ACHN (cell line): ENCODE measurements at places on chromosomes 3 and 15.

GRCh38 chr3:32421991-32422859 is 30.6 kb downstream of the CMTM7 start:
- DNase-seq = peak; percentile 46

DNA sequence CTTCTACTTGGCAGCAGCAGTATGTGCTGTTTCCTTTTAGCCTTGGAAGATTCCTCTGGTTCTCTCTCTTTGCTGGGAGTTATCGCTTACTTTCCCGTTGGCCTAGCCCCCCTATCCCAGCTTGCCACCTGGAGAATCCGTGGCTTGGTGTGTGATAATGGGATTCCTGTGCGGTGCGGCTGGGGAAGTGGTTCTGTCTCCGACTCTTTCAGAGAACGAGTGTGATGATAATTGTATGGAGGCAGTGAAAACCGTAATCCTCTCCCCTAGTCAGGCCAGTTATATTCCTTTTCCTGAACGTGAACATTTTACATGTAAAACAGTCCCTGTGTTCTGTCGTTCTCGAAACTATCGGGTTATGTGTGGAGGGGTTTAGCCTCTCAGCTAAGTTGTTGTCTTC is 300.1 kb upstream of the C2CD4B start:
- no peak for DNase-seq

- DNase-seq = no peak
Measured at GRCh38 chr3:144296808-144297207, 325.2 kb downstream of the DIPK2A start.

- DNase-seq = no peak
Measured at GRCh38 chr3:175857666-175858270, 998.6 kb downstream of the NAALADL2 start.

DNA sequence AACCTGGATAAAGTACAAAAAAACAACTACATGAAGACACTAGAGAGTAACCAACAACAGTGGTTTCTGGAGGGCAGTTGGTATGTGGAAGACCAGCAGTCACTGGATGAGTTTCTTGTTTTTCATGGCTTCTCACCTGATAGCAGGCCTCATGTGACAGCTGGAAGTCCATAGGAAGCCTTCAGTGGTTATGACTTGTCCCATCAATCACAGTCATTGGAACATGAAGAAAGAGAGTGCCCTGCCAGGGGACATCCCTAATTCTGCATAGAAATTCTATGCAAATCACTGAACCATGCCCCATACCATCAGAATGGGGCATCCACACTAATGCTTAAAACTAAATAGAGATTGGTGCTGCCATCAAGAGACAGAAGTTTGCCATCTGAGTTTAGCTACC is 81.6 kb downstream of the AKAP13 start:
- DNase-seq = no peak

GRCh38 chr3:143165211-143165610 is 45.6 kb downstream of the CHST2 start:
- no peak for DNase-seq

- DNase-seq = no peak
Measured at GRCh38 chr3:105529456-105529855, 162.7 kb downstream of the ALCAM start.

GRCh38 chr3:158127250-158128219 is 17.6 kb downstream of the RSRC1 start:
- no peak for DNase-seq

DNA sequence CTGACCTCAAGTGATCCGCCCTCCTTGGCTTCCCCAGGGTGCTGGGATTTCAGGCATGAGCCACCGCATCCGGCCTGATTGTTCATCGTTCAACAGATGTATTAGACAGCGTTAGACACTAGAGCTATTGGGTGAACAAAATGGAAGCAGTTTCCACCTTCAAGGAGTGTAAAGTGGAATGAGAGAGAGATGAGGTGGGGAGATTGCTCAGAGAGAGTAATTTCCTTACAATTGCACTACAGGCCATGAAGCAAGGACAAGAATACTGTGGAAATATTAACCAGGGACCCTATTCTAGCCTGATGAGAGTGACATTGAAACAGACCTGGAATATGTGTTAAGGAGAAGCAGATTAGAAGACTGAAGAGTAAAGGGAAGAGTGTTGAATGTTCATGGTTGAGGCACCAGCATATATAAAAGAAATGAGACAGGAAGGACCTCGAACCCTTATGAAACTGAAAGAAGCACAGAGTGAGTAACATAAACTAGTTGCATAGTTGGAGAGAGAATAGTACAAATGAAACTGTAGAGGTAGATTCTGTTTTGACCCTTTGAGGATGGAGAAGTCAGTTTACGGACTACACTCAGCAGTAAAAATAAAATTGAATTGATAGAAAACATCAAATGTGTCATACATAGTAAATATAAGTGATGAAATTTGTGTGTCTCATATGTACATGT is 7.2 kb downstream of the RTF1 start:
- no peak for DNase-seq

DNA sequence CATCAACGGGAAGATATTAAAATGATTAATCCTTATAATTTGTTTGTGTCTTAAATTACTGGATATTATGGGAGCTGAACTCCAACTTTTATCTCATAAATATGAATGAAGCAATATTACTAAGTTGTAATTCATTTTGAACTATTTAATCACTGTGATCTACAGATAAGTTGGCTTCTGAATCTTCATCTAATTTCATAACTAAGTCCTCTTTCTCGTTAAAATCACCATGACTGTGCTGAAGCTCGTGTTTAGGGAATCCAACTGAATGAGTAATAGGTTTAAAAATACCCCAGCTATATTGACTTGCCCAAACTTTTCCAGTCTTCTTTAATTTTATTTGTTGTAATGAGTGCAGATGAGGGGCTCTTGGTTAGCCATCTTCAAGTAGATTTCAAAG is 14.1 kb downstream of the MDFIC2 start:
- no peak for DNase-seq

DNA sequence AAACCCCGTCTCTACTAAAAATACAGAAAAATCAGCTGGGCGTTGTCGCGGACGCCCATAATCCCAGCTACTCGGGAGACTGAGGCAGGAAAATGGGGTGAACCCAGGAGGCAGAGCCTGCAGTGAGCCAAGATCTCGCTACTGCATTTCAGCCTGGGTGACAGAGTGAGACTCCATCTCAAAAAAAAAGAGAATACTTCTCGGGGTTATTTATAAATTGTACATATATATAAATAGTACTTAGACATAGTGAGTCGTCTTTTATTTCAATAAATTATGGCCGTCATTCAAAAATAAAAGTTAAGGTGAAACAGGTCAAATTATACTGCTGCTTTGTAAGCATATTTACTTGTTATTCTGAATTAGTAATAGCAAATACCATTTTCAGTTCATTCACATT is 12.1 kb upstream of the EBLN2 start:
- no peak for DNase-seq
